ENCODE measurements at places on chromosomes 12 and 14. TPM values are rescaled to one million over a fixed set of nuclear protein-coding genes. Genes with fewer than 3 reads are reported as not detected.

GRCh38 chr14:33716921-33717320, 234.0 kb downstream of the EGLN3 start:
- no peaks in the 10 kb centered on the region for H3K27me3 ChIP-seq
- H3K4me3 ChIP-seq = no peak overlapping the region
- H3K4me1 ChIP-seq = no peaks in the 10 kb centered on the region
- H3K36me3 ChIP-seq = no peaks in the 10 kb centered on the region
- no peak for DNase-seq

- no peaks in the 10 kb centered on the region for H3K36me3 ChIP-seq
- H3K4me1 ChIP-seq = no peaks in the 10 kb centered on the region
- no peak for DNase-seq
- no peak overlapping the region for H3K27ac ChIP-seq
Measured at GRCh38 chr12:51631591-51631990, 40.6 kb downstream of the SCN8A start.

DNA sequence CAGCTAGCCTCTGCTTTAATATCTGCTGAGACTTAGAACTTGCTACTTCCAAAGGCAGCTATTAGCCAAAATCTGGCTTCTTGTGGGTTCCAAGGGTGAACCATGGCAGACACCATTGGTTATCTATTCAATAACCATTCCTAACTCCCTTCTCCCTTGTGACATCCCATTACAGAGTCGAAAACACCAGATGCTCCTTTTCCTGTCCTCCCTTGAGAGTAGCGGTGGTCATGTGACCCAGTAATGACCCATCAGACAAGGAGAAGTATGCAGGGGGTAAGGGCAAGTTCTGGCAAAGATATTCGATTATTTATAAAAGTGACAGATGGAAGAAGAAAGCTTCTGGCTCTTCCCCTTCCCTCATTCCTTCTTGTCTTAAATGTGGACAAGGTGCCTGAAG, 20.1 kb downstream of the TGFB3 start:
- H3K4me3 ChIP-seq = no peak overlapping the region
- no peaks in the 10 kb centered on the region for H3K36me3 ChIP-seq
- no peaks in the 10 kb centered on the region for H3K4me1 ChIP-seq
- no peak for DNase-seq
- H3K27me3 ChIP-seq = no peaks in the 10 kb centered on the region

GRCh38 chr14:99274346-99275221, 2.6 kb upstream of the BCL11B start:
- no peak overlapping the region for H3K4me3 ChIP-seq
- no peak for DNase-seq
- peaks cover 65% of the 10 kb centered on the region for H3K27me3 ChIP-seq
- H3K36me3 ChIP-seq = no peaks in the 10 kb centered on the region

GRCh38 chr12:57215668-57216013, 953 bp upstream of the NXPH4 start:
- peaks cover 70% of the 10 kb centered on the region for H3K27me3 ChIP-seq
- no peak overlapping the region for H3K27ac ChIP-seq
- peaks cover 22% of the 10 kb centered on the region for H3K36me3 ChIP-seq
- no peak for DNase-seq

GRCh38 chr12:91991399-91992187, 154.1 kb downstream of the BTG1 start:
- H3K36me3 ChIP-seq = no peaks in the 10 kb centered on the region
- H3K4me3 ChIP-seq = no peak overlapping the region
- no peaks in the 10 kb centered on the region for H3K4me1 ChIP-seq
- DNase-seq = no peak

CSAD gene
- 63.8 TPM for polyA plus RNA-seq

KANSL2 gene
- polyA plus RNA-seq = 9.2 TPM

PTGER2 gene
- polyA plus RNA-seq = 72.8 TPM

ACOT4 gene
- not detected for polyA plus RNA-seq

KRT74 gene
- polyA plus RNA-seq = not detected

NKX2-1 gene
- polyA plus RNA-seq = not detected

Measured in CD14-positive monocyte (primary cell).